GM19239 (cell line): ENCODE measurements at places on chromosomes 6 and 20.

GRCh38 chr6:148075352-148075751, 267.3 kb upstream of the SASH1 start:
- no peak for DNase-seq

- DNase-seq, result no peak
These were observed 101.8 kb downstream of the KLHL32 start for GRCh38 chr6:97026298-97026697.

- no peak for DNase-seq
These were observed 626 bp upstream of the CDK5RAP1 start for GRCh38 chr20:33401921-33402369.

- no peak for DNase-seq
These were observed 39.1 kb downstream of the ILRUN start for GRCh38 chr6:34657307-34657978.

DNA sequence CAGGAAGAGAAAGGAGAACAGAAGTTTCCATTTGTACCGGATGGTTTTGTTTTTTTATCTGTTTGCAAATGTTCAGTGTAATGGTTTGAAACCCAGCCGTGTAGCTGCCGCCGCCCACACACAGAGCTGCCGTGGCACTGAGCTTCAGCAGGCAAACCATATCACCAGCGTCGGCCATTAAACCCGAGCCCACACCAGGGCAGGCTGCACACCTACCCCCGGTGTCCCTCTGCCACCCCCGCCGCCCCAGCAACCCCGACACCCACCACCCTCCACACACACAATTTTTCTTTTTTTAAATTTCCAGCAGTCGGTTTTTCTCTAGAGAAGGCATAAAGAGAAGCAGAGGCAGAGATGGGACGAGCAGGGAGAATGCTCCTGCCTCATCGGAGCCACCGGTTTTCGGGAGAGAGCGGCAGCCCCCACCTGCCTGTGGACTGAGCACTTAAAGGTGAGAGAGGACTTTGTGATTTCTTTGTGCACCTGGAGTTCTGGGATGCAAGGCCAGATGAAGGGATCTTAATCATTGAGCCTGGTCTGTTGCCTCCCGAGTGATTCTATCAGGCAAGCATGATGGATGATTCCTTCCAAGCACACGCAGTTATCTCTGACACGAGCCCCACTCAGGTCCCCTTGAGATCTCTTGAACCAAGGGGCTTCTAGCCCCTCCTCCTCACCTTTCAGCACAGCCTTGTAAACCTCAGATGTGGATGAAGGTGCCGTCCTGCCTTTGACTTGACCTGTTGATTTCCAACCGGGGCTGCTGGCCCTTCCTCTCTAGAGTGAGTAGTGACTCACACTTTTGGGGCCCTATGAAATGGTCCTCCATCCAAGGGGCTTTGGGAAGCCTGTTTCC, 17.5 kb upstream of the ZNF831 start:
- no peak for DNase-seq

DNA sequence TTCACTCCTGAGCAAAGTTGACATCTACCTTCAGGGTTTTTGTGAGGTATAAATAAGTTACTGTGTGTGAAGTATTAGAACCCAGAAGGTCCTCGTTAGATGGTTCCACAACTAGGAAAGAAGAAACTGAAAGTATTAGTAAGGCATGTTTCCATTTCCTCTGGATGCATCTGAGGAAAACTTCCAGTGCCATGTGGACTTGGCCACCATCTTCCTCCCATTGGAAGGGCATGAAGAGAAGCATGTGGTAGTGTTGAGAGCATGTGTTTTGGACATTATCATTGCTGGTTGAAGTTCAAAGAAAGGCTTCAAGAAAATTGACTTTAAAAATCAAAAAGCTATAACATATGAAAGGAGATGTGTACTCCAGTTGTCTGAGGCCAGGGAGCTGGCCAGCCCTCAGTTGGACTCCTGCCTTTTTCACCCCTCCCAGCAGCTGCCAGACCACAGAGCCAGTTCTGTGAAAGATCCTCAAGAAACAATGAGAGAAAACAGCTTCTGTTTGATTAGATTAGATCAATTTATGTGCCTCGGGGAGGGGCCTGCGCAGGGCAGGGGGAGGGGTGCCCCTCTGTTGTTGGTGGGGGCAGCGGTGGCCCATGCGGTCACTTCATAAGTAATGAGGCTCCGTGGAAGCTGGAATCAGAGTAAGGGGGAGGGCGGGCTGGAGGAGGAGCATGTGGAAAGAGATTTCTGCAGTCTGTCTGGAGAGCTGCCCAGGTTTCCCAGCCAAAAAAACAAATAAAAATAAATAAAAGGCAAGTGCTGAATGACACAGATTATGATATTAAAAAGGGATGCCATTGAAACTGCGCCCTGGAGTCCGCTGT, 154.0 kb downstream of the JARID2 start:
- no peak for DNase-seq
